ENCODE measurements at places on chromosomes 3 and 15.
A peak's percentile ranks its signal among the peaks of the same experiment; 100 is the strongest.

DNA sequence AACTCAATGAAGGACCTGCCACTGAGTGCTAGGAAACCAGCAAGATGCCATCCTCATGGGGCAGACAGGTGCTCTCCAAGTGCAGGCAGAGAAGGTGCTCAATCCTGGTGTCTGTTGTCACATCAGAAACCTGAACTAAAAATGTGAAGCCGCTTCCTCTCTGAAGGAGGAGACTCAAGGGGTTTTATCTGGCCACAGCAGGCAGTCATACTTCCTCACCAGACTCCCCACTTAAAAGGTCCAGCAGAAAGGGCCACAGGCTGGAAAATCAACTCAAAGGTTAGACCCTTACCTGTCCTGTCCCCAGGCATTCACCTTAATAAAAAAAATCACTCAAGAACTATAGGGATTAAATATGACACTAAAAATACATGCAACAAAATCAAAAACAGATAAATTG lies 4.8 kb downstream of the CCDC12 start:
- no peak for DNase-seq

DNA sequence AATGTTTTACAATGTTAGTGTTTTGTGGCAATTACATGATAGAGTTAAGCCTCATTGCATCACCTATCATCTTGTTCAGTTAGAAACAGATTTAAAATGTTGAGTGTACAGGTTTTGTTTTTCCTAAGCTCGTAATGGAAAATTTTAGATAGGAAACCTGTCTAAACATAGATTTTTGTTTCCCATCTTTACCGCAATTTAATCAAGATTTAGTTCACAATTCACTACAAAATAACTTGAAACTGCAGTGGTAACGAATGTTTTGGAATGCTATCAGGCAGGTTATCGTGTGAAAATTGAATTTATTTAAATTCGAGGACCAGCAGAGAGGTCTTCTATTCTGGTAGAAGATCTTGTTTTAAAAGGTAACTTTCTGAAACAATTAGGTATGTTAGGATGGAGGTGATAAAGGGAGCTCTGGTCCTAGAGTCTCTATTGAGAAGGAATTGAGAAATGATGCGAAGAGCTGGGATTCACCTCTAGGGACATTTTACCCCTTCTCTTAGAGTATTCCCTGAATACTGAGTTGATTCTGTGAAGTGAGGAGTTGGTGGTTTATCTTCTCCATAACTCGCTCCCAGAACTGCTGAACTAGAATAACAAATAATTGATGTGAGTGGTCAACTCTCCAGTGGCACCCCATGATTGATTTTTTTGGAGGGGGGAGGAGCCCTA lies 1.4 kb downstream of the DOCK3 start:
- no peak for DNase-seq

DNA sequence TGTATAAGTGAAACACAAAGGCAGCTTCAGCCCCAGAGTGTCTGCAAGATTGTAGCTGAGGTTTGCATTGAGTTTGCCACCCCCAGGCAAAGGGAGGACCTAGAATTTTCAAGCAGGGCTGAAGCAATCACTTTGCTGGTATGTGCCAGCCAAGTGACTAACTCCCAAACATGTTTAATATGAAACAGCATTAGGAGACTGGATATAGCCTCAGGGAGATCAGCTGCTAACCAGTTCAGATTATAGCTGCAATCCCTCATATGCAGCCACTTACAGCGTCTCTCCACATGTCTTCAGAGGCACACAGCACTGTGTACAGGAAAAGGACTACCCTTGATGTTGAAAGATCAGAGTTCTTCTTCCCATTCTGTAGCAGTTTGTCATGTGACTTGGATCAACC lies 38.4 kb upstream of the PPP2R3A start:
- DNase-seq = no peak

- DNase-seq = no peak
These were observed 41.6 kb downstream of the FBN1 start for GRCh38 chr15:48603922-48604321.

GRCh38 chr15:85313339-85313738 lies 67.1 kb upstream of the AKAP13 start:
- no peak for DNase-seq

GRCh38 chr3:163011596-163011995 lies 1515.0 kb downstream of the OTOL1 start:
- no peak for DNase-seq

DNA sequence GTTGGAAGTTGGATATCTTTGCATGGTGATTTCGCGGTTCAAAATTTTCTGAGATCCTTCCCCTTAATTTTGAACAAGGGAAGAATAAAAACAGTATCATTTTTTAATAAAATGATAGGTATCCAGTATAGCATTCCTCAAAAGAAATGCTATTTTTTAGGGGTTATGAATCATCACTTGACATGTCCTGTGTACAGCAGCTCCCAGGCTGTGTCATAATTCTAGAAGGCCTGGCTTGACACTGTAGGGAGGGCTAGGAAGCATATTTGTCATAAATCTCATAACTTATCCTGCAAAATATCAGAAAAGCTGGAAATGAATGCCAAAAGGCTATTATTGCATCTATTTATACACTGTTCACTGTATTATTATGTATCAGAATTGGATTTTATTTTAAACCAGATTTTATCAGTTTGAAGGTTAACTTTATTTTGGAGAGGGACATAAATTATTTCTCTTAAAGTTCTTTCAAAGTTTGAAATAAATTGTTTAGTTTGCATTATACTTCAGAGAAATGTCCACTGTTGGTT lies 539.1 kb upstream of the ROBO2 start:
- no peak for DNase-seq

DNA sequence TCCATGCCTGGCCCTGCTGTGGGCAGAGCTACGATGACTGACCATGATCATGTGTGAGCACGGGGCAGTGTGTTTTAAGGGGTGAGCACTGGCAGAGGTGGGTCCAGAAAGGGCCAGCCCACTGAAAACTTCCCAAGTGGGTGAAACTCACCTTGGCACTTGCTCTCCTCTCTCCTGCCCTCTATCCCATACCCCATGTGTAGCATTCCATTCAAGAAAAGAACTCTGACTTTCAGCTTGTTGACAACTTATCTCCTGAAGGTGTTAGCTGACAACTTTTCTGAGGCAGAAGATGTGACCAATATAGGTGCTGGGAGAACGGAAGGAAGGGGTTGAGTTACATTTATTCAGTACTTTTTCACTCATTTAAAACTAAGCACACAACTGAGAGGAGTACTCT lies 305.2 kb downstream of the RORA start:
- no peak for DNase-seq

GRCh38 chr3:178969004-178969700 lies 102.5 kb downstream of the ZMAT3 start:
- no peak for DNase-seq

DNA sequence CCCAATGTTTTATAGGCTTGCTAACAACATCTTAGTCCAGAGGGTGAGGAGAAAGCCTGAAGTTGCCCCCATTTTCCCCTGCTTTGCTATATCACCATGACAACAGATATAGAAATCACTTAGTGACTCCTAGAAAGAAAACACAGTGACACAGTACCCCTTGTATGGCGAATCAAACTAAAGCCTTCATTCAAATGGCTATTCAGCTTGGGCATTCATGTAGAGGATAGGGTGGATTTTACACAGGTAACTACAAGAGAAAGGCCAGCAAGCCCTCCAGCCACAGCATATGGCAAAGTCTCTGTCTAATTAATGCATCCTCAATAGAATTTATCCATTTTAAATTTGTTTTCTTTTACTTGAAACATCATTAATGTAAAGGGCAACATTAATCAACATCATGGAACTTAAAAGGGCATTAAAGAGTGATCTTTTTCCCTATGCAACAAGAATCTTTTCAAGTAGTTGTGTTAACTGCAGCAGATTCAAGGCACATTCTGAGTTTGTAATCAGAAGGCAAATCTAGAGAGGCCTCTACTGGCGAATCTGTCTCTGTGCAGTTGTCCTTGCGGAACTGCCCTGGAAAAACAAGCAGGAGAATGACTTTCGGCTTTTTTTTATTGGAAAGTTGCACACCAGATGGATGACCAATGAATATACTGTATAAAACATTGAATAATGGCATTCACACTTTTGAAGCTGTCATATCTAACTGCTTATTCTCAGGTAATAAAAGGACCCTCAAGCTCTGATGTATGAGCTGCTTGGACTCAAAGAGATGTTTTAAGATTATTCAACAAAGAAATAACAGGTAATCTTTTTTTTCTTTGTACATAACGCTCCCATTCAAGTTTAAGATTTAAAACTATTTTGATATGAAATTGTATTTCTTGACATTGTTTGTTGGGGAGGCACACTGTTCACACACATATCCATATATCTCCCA lies 621.7 kb upstream of the AGTR1 start:
- peak; percentile 48 for DNase-seq

DNA sequence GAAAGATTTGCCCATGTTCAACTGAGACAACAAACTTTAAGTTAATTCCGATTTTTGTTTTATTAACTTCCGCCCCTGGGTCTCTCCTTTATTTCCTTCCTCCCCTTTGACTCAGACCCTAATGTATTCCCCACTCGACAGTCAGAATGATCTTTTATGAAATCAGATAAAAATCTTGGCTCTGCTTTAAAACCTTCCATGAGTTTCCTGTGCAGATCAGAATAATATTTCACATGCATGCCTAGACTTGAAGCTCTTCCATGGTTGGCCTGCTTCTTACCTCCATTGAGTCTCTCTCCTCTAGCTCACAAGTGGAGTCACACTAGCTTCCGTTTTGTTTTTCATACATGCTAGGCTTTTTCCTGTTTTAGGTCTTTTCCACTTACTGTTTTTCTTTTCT lies 116.8 kb upstream of the SPATA16 start:
- DNase-seq = no peak

GRCh38 chr3:40581166-40581565 lies 56.4 kb downstream of the ZNF621 start:
- DNase-seq = no peak

DNA sequence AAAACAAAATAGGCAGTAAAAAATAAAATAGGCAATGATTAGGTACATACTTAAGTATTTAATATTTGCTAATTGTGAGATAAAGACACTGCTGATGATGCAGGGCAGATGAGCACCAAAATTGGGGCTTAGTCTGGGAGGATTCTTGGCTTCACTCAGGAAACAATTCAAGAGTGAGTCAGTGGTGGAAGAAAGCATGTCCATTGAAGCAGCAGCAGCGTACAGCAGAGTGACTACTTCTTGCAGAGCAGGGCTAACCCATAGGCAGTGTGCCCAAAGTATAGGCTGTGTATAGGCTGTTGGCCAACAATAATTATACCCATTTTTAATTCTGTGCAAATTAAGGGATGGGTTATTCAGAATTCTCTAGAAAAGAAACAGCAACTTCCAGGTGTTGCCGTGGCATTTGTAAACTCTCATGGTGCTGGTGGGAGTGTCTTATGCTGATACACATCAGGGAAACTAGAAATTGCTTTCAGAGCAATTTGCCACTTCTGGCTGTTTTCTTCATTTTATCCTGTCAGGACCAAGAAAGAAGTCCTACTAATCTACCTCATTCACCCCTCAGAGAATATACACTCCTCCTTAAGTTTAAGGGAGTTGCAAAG lies 317.3 kb upstream of the NAALADL2 start:
- peak; percentile 26 for DNase-seq
